NCI-H226 (cell line): ENCODE measurements at places on chromosomes 2 and 18.

DNA sequence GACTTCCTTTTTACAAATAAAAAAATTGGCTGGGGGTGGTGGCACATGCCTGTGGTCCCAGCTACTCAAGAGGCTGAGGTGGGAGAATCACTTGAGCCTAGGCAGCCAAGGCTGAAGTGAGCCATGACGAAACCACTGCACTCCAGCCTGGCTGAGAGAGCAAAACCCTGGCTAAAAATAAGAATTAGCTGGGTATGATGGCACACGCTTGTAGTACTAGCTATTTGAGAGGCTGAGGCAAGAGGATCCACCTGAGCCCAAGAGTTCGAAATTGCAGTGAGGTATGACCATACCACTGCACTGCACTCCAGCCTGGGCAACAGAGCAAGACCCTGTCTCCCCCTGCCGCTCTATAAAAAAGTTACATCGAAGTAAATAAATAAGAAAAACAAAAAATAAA lies 33.7 kb downstream of the GFPT1 start:
- no peak for DNase-seq

DNA sequence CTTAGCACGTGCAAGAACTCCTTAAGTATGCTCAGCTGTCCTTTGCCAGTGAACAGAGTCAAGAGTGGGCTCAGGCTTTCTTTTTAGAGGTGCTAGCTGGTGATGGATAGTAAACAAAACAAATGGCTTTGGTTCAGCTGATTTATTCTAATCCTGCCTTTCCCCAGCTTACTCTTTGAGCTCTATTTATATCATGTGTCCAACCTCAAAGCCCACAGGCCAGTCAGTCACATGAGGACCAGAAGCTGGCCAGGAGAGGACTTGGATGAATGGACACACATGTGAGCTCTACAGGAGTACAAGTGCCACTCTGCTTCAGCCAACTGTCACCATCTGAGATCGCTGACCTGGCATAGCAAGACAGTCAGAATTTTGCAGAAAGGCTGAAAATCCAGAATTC lies 59.4 kb downstream of the STK39 start:
- DNase-seq = no peak

- DNase-seq = no peak
These were observed 162.6 kb downstream of the GFPT1 start for GRCh38 chr2:69224512-69224837.

- DNase-seq = no peak
These were observed 6.1 kb upstream of the SERPINB8 start for GRCh38 chr18:63963615-63964256.

DNA sequence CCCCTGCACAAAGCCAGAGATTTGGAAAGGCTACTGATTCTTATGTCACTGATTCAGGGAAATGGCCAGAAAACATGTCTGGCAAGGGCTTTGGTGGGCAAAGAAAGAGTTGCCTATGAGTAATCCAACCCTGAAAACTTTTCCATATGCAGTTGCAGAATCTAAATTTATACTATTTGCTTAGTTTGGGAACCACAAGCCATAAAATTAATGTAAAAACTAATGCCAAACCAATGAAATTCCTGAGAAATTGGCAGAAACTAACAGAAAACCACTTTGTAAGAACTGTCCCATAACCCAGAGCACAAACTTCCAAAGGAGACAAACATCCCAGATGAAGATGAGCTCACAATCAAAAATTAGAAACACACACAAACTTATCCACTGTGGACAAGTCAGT lies 48.8 kb downstream of the TCF4 start:
- DNase-seq = no peak

GRCh38 chr18:47677952-47678351 lies 252.5 kb downstream of the SMAD2 start:
- DNase-seq = no peak

DNA sequence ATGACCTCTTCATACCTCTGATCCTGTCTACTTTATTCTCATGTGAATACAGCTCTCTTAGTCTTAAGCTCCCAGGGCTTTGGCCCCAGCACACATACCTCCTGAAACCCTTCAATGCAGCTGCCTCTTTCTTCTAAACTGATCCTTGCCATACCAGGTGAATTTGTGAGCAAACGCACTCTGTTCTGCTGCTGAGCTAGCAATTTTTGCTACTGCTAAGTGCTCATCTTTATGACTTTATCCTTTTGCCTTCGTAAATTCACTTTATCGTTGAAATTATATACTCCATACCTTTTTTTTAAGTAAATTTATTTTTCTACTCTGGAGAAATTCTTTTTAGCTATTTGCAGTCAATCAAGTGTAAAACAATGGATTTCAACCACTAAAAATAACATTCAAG lies 287.7 kb downstream of the CMPK2 start:
- no peak for DNase-seq

DNA sequence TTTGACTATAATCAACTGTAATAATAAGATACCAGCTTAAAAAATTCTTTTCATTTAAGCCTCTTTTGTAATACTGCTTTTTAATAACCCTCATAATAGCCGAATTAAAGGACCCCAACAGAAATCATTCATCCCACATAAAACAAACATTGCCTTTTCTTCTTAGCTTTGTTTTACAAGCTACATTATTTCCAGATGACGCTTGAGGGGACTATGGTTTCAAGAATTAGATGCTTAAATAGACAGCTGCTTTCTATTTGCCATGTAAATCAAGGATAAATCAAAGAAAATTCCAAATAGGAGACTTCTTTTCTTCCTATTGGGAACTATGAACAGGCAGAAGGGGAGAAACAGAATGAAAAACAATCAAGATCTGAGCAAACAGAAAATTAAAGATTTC lies 200.7 kb upstream of the SMAD7 start:
- DNase-seq = no peak

DNA sequence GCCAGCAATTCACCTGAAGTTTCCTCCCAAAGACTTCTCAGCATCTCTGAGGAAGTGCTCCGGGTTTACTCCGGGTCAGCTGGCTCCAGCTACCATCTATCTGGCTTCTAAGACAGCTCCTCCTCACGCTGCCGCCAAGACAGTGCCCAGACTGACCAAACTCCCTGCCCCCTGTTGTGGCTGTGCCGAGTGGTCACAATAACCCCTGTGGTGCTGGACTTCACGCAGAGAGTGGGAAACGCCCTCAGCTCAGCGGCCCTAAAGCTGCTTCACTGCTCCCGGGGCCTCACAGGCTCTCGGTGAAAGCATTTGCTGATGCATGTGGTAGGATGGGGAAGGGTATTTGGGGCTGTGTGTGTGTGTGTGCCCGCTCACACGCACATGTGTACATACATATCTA lies 154.8 kb upstream of the ZNF236 start:
- DNase-seq = no peak

GRCh38 chr2:112001136-112001715 lies 53.8 kb upstream of the TMEM87B start:
- no peak for DNase-seq

GRCh38 chr2:215772003-215772402 lies 241.3 kb downstream of the MREG start:
- no peak for DNase-seq

DNA sequence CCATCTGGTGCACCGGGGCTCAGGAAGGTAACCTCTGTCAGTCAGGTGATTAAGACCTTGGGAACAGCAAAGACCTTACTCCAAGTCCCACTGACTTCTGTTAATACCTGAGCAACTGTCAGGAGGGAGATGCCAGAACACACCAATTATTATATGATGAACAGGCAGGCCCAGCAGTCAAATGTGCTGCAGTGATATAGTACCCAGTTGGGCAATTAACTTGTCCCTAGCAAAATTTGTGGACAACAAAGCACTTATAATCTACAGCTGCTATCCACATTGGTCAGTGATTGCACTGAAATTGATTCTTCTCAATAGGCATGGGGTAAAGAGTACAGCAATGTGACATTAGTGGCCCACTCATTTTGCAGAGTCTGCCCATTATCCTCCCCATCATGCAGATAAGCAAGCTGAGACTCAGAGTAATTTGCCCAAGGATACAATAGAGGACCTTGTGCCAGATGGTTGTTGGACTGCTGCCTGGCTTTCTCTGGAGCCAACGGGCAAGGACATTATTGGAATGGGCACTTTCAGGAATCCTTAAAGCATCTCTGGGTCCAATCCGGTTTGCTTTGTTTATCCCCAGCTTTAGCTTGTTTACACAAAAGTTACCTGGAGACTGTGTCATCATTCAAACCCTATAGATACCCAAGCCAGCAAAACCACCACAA lies 147.6 kb downstream of the CCBE1 start:
- no peak for DNase-seq

DNA sequence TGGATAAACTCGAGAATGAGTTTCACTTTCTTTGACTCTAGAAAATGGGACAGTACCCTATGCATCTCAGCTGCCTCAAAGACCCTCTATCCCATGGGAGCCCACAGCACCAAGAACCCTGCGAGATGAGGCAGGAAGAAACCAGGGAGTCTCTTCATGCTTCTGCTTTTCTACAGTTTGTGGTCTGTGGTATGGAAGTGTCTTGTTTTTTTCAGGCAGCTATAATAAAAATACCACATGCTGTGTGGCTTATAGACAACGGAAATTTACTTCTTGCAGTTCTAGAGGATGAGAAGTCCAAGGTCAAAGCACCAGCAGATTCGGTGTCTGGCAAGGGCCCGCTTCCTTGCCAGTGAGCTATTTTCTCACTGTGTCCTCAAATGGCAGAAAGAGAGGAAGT lies 257.9 kb downstream of the SUCLG1 start:
- DNase-seq = no peak

DNA sequence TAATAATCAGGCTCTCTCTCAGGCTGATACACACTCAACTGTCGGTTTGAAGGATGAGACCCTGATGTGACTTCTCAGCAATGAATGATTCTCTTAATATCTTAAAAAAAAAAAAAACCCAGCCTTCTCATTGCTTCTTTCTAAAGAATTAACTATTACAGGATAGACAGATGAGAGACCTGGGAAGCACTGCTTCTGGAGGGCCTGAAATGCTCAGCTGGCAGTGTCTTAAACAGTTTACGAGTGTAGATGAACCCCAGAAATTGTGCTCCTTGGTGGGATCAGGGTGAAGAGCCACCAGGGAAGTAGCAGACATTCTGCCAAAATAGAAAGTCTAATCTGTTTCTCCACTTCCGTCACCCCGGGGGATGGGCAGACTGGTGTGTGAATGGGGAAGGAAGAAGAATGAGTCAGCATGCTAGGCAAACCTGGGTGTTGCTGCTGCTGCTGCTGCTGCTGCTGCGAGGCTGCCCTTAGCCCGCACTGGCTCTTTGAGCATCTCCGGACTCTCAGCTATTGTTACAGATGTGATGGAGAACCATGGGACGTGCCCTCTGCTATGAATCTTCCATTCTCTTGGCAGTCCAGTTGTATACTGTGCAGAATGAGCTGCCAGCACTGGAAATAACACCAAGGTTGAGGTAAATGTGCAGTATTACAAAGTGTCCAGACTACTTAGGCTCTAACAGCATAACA lies 158.4 kb downstream of the SETBP1 start:
- peak; percentile 35 for DNase-seq

- DNase-seq = no peak
These were observed 133.5 kb downstream of the TMEM182 start for GRCh38 chr2:102895376-102895775.

- DNase-seq = no peak
These were observed 19.8 kb downstream of the DTYMK start for GRCh38 chr2:241666627-241667400.

DNA sequence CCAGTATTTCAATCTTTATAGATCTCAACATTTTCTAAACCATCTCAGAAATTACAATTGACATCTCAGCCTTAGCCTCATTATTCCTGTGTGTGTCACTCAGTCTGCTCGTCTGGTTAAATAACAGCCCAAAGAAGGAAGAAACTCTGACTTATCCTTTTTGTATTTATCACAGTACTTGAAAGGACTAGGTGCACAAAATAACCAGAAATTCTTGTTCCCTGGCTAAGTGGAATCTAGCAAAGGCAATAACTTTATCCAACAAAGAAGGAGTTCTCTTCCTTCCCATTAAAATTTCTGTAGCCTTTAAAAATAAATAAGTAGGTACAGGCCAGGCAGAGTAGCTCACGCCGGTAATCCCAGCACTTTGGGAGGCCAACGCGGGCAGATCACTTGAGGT lies 139.9 kb upstream of the PID1 start:
- no peak for DNase-seq

- no peak for DNase-seq
These were observed 7.1 kb upstream of the CYS1 start for GRCh38 chr2:10087360-10087759.
